Stimulated activated effector memory CD8-positive, alpha-beta T cell treated with anti-CD3 and anti-CD28 coated beads, Interleukin-12 subunit alpha, Interleukin-12 subunit beta, amount 100 ng/mL, for 72 hours (primary cell): ENCODE measurements at places on chromosomes 4 and X.

- no peak for DNase-seq
Measured at GRCh38 chr4:17650406-17650805, 36.0 kb downstream of the MED28 start.

GRCh38 chrX:77276742-77277141 is 170.4 kb upstream of the FGF16 start:
- no peak for DNase-seq

DNA sequence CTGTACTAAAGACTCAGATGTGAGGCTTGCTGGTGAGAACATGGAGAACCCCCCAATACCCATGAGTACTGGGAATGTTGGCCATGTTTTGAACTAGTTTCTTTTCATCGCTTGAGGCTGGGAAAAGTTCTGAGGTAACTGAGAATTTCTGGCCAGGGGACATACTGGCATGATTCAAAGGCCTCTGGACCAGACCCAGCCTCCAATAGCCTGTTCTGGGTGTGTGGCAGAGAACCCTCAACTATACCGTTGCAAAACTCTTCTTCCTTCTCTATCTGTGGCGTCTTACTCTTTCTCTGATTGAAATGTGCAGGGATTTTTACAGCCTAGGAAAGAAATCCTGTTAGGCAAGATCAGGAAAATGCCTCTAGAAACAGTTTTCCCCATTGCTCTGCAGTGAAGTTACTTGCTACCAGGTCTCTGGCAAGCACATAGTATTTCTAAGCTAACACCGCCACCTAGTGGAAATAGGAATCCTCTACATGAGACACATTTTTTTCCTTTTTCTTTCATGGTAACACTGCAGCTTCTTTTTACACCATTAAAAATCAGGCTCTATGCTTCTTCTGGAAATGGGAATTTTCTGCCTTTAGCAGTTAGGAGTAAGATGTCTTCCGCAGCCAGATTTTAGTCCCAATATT is 170.7 kb upstream of the ZCCHC13 start:
- no peak for DNase-seq

DNA sequence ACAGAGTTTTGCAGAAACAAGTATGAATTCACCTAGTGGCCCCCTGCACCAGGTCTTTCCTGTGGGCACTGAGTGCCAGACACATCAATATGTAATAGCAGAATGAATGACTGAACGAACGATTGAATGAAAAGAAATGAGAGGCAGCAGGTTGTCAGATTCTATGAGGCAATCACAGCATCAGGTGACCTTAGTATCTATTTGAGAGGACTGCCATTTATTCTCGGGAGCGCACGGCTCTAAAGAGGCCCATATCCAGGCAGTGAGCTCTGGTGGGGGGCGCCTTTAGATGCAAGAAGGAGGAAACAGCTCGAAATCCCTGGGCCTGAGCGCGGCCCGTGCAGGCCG is 528 bp upstream of the SLC25A4 start:
- no peak for DNase-seq

DNA sequence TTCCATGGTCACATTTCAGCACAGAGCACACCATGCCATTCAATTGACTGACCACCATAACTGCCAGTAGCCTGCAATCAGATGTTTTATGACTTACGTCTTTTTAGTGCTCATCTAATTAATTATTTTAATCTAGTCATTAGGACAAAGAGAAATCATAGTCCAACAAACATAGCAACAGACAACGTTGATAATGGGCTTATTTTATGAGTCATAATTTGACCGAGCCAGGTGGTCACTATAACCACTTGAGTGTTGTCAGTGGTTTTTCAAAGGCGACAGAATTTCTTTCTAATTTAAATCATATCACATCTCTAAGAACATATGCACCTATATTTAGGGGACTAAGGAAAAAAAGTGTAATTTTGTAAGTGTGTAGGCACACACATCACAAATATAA is 1.9 kb downstream of the SEC24D start:
- DNase-seq, result no peak

DNA sequence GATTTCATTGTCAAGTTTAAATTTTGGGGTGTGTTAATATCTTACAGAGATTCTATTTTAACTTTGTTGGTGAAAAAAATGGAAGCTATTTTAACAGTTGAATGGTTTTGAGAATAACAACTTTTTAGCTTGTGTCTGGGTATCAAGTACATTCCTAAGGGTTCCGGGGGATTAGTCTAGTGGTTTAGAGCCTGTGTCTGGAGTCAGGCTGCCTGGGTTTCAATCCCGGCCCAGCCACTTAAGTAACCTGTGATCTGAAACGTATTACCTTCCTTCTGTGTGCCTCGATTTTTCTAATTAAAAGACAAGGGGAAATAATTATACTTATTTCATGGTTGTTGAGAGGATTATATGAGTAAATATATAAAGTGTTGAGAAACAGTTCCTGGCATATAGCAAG is 288.6 kb upstream of the NR3C2 start:
- no peak for DNase-seq

DNA sequence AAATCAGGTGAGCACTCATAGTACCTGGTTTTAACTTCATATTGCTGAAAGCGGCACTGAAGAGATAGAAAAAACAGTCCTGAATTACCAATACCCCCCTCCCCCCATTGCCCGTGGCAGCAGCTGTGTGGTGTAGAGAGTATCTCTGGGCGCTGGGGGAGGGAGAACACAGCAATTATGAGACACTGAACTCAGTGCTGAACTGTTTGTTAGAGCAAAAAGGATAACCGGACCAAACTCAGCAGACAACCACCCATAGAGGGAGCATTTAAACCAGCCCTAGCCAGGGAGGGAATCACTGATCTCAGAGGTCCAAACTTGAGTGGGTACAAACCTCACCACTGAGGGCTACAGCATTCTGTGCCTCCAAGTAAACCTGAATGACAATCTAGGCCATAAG is 457.4 kb upstream of the TEX13C start:
- DNase-seq, result no peak

- no peak for DNase-seq
Measured at GRCh38 chr4:9898596-9899305, 117.3 kb downstream of the DRD5 start.

DNA sequence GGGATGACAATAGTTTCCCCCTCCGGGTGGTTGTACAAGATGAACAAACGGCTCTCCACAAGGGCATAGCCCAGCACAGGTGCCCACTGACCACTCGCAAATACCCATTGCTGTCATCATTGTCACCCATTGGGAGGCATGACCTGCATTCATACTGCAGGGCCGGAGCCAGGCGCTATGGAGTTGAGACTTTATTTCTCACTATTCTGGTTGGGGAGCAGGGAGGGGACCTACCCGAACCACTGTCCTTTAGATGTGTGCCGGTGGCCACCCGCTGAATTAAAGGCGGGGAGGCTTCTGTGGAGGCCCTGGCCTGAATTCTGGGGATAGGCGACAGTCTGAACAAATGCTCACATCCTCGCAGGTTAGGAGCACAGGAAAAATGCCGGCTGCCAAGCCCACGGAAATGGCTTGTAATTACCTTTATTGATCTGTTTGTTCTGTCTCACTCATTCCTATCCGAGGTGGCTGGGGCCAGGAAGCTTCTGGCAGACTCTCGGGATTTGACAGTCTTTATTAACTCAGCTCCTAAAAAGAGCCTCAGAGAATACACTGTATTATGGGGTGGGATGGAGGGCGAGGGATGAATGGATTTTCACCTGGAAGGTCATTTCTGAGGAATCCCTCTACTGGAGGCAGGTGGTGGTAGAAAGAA is 125.1 kb upstream of the PSAPL1 start:
- DNase-seq, result no peak

DNA sequence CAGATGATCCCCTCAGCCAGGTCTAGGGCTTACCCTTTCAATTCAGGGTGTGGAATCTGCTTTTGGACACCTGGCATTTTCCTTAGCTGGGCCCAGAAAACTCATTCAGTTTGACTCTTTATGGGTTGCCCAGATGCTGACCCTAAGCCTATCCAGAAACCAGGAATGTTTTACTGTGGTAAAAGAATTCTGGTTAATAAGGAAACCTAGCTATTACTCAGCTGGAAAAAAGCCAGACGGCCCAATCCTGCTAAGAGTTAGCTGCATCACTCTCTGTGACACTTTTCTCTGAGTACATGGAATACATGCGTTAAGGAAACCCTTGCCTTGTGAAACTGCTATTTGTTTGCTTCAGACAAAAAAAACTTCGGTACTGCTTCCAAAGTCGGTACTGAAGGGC is 28.0 kb downstream of the ING2 start:
- DNase-seq, result no peak

DNA sequence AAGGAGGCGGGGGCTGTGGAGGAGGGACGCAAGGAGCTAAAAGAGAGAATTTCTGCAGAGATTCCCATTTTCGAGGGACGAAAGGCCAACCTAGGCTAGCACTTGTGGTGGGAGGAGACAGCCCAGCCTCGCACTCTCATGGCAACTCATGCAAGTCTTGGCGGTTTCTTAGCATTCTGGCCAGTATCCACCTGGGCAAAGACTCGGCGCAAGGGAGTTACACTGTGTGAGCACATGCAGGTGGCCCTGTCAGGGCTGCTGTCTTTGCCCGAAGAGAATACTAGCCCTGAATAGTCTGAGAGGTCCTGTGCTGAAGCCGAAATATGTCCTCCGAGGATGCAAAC is 15.5 kb downstream of the MCF2 start:
- no peak for DNase-seq

DNA sequence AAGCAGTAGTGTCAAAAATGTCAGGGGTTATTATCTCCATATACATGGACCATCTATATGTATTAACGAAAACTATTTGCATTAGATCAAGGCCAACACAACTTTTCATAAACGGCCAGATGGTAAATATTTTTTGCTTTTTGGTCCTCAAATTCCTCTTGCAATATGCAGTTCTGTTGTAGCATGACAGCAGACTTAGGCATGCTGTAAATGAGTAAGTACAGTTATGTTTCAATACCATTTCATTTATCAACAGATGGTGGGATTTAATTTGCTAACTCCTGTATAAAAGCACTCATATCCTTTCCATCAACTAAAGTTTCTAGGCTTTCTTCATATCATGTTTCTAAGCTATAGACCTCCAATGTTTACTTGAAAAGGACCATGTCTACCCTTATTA is 208.1 kb downstream of the ANKRD50 start:
- DNase-seq, result no peak

DNA sequence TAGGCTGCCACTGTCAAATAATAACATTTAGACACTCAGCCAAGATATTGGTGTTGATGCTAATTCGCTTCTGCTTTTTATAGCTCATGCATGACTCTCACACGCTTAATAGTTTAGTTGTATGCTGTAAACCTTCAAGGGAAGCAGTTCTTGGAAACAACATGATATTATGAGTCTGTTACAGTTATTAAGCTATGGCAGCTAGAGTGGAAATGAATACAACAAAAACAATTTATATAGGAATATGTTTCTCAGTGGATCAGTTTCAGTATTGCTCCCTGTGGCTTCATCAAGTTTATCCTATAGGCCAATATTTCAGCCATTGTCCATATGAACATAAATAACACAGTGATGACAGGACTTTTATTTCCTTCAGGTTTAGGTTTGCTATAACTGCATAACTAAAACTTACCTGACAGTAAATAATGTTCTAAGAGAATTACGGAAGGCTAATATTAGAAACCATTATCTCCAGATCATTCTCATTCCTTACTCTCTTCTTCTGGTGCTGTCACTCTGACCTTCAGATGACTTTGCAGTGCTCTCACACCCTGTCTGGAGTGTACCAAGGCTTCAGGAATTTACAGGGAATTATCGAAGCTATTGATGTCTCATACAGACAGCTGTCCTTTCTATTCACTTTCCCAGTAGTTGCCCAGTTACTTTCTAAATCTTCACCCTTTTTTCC is 555.0 kb downstream of the ANKRD50 start:
- no peak for DNase-seq

GRCh38 chr4:147015491-147015890 is 69.8 kb upstream of the TTC29 start:
- DNase-seq, result no peak

GRCh38 chr4:26779224-26779623 is 81.4 kb upstream of the STIM2 start:
- no peak for DNase-seq

- no peak for DNase-seq
Measured at GRCh38 chr4:146212781-146213180, 1.6 kb upstream of the REELD1 start.

- no peak for DNase-seq
Measured at GRCh38 chr4:155946486-155946885, 7.2 kb downstream of the CTSO start.

GRCh38 chrX:133666256-133666655 is 251.0 kb upstream of the GPC4 start:
- no peak for DNase-seq

- no peak for DNase-seq
Measured at GRCh38 chr4:108170631-108171338, 2.1 kb upstream of the LEF1 start.

DNA sequence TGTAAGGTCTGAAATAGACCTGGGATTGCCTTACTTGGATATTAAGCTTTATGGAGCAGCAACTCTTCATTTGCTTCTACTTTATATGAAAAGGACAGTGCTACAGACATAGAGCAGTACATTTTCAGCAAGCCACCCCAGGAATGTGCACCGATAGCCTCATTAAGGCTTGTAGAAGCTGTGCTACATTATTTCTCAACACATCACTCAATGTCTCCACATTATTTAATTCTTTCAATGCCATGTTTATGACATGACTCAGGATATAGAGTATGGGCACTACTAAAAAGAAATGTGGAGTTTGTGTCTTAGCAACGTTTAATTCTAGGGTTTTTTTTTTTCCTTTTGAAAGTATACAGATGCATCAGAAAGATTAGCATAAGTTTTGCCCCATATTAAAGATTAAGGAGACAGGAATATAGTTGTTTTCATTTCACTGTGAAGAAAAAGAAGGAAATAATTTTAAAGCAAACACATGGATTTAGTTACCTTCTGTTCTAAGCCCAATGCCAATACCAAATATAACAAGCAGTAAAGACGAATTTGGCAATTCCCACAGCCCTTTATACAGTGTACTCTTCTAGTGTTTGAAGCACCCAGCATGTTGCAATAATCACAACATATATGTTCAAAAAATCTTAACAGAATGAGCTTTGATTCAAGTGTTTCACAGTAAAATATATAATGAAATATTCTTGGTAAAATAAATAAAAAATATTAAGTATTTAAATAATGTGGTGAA is 2140.1 kb upstream of the AGA start:
- DNase-seq, result no peak

- DNase-seq, result no peak
Measured at GRCh38 chr4:876780-877179, 50.9 kb upstream of the CPLX1 start.

GRCh38 chr4:126318376-126318775 is 1003.6 kb downstream of the FAT4 start:
- DNase-seq, result no peak

DNA sequence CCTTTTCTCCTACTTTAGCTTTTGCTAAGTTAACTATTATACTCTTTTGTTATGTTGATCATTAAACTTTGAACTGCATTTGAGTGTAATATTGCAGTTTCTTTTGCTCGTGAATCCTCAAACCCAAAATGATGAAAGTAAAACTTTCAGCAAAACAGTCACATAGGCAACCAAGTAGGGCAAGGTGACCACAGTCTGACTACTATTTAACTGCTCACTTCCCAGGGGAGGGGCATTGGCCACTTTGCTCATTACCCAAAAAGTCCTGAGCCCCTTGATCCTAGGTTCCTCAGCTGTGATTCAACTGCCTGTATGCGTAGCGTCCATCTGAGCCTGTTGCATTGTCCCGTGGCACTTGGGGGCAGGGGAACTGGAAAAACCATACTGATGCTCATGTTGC is 17.0 kb downstream of the RBMX2 start:
- DNase-seq, result no peak
